ENCODE measurements at places on chromosomes 11 and 22. TPM values are rescaled to one million over a fixed set of nuclear protein-coding genes. Genes with fewer than 3 reads are reported as not detected.

DNA sequence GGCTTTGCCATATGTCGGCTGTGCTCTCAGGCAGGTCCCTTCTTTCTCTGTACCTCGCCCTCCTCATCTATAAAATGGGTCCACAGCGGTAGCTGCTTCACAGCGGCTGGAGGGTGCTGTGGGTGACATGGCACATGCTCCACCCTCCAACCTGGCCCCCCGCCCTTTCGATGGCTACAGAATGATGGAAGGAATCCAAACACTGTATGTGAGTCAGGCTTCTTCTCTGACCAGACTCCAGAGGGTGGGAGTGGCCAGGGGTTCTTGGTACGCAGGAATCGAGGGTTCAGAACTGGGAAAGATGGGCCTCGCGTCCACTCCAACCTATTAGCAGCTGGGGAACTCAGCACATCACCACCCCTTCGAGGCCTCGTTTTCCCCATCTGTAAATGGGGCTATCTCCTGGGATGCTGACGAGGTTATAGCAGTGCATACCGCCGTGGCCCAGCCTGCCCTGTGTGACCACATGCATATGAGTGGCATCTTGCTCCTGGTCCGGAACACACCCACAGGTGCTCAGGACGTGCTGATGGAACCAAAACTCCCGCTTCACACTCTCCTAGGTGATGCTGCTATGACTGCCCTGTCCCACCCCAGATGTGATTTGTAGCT lies 26.4 kb downstream of the MN1 start:
- no peak for DNase-seq

DNA sequence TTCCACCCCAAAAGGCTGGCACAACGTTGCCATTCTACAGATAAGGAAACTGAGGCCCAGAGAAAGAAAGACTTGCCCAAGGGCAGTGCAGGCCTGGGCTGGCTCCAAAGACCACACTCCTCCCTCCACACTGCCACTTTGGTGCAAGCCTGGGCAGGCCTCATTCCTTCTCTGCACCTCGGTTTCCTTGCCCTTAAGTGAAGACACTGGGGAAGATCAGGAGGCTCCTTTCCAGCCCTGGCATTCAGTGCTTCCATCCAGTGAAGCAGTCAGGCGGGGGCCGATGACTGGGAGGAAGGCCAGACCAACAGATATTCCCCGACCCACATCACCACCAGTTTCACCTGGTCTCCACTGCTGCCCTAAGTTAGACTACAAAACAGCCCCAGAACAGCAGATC lies 18.3 kb upstream of the TCF20 start:
- DNase-seq: no peak

- no peak for DNase-seq
These were observed 44.2 kb downstream of the CCDC81 start for GRCh38 chr11:86418917-86419316.

DNA sequence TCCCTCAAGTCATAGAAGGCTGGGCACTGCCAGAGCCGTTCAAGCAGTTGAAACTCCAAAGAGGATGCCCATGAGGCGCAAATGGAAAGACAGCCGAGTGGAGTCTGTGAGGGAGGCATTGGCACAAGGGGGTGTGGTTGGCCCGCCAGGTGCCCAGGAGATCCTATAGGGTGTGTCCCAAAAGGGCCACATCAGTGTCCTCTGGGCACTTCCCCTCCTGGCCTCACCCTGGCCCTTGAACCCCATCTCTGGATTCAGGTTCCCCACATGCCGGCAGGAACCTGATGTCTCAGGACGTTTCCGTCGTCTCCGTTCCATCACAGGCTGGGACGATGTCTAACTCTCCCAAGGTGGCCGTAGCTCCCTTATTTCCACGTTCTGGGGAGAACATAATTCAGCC lies 54.3 kb downstream of the SBF1 start:
- DNase-seq: no peak

DNA sequence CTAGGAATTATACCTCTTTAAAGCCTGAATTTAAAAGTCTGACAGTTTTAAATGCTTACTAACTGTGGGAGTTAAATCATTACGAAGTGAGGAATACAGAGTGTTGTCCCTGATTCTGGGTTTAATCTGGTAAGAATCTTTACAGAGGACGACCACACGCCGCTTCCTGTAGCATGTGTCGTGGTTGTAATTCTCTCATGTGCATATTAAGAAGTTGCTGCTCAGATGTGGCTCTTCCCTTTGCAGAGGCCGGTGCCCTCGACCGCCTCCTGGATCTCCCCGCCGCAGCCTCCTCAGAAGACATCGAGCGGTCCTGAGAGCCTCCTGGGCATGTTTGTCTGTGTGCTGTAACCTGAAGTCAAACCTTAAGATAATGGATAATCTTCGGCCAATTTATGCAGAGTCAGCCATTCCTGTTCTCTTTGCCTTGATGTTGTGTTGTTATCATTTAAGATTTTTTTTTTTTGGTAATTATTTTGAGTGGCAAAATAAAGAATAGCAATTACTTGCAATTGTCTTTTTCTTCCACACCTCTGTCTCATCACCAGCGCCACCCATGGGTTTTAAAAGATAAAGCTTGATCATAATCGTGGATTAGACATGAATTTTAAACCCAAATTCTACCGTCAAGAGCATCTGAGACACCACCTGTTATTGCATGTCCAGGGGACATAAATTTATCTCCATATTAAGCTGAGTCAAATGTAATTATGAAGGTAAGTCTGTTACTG lies 6.5 kb downstream of the GAL start:
- no peak for DNase-seq

DNA sequence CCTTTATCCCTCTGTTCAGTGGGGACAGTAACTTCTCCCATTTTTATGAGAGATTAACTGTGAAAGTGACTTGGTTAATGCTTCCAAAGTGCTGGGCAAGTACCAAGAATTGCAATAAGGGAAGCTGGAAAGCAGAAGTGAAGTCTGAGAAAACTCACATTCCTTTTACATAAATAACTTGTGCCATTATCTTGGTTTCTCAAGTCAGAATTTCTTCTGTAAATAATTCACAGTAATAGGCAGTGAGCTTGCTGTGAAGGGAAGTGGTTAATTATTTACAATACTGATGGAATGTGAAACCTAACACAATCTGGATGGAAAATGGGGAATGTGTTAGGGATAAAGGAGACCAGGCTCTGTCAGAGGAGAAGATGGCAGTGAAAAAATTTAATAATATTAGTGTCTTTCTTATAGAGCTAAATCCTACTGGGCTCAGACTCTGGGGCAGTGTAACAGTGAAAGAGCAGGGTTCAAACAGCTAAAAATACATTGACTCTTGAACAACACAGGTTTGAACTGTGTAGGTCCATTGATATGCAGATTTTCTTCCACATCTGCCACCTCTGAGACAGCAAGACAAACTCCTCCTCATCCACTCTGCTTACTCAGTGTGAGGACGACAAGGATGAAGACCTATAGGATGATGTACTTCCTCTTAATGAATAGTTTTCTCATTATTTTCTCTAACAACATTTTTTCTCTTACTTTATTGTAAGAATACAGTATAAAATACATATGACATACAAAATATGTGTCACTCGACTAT lies 251.5 kb upstream of the ISX start:
- no peak for DNase-seq

- DNase-seq: no peak
These were observed 8.1 kb downstream of the CSF2RB start for GRCh38 chr22:36921309-36922104.

- peak; percentile 12 for DNase-seq
These were observed 1.2 kb downstream of the MUC5B start for GRCh38 chr11:1224111-1224490.

DNA sequence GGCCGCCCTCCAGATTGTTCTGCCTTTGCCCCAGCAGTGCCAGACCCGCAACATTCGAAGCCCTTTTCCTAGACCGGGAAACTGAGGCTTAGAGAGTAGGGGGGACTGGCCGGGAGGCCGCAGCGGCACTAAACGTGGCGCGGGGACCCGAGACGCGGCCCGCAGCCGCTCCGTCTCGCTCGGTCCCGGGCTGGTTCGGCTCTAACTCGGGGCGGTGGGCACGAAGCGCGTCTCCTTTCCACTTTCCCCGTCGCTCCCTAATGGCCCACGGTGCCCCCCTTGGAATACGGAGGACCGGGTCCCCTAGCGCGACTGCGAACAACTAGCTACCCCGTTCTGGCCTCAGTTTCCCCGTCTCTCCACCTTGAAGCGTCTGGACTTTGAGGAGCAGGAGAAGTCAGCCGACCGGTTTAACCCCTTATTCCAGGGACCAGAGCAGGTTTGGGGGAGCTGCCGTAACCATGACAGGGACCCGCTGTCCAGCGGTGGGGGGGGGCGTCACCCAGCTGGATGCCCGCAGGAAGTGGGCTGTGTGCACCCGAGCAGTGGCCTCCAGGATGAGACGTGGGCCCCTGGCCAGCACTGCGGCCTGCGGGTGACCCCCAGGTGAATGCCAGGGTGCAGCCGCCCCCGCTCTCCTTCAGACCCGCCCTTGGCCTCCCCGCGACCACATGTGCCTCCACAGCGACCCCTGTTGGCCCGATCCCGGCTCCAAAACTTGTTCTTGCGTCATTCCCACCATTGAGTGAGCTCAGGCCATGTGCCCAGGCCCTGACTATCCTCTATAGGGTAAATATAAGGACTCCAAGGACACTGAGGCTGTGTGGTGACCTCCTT lies 1.1 kb downstream of the CDC42EP1 start:
- peak; percentile 92 for DNase-seq

- no peak for DNase-seq
These were observed 924.7 kb downstream of the OPCML start for GRCh38 chr11:132607575-132607974.

DNA sequence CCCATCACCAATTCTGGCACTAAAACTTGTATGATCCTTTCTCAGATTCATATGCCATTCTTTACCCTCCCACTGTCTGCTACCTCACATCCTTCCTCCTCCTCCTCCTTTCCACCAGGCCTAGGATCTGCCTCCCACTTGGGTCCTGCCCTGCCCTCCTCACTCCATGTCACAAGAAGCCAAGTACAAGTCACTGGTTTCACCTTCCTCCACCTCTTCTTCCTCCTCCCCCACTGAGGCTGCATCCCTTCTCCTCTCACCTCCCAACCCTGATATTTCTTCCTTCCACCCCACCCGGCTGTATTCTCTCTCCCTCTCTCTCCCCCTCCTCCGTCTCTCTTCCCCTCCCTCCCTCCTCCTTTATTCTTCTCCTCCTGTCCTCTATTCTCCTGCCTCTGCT lies 46.6 kb downstream of the LARGE1 start:
- no peak for DNase-seq

DNA sequence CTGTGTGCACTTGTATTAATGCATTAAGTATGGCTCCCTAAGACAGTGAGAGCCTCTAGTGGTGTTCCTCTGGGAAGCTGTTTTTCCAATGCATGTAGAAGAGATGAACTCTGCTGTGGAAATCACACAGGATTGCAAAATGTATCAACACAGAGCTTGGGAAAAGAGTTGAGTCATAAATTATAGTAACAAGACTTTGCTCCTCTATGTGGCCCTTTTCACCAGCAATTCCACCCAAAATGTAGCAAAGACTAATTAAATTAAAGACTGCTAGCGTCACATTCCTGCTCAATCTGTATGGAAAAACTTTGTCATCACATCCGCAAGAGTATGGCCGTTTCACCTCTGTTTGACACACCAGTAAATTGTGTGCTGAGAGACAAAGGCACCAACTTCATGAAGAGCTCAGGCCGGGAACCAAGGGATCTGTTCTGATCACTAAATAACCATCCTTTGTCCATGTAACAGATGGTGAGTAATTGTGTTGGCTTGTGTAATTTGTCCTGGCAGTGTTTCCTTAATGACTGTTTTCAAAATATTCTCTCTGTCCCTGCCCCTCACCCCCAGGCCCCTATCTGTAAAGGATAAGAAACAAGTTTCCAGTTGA lies 209.2 kb upstream of the SORL1-AS1 start:
- no peak for DNase-seq

DNA sequence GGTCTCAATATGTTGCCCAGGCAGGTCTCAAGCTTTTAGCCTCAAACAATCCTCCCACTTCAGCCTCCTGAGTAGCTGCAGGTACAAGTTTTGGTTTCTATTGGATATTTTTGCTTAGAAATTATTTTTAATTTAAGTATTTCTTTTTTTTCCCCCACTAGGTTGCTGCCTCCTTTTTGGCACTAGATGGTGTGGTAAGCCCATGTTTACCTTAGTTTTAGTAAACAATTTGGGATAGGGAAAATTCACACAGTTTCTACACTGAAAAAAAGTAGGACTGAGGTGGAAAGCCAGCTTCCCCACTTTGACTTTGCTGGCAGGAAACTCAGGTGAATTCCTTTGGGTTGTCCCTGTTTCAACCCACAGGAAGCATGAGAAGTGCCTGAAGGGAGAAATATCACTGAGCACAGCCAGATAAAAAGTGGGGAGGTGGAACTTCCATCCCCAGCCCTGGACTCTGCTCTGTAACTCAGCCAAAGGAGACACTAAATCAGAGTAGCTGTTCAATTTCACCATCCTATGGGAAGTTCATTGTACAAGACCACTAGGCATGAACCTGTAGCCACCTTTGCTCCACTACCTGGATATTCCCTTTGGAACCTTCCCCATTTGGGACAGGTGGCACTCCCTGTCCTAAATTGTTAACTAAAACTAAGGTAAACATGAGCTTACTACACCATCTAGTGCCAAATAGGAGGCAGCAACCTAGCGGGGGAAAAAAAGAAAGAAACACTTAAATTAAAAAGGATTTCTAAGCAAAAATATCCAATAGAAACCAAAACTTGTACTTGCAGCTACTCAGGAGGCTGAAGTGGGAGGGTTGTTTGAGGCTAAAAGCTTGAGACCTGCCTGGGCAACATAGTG lies 154.4 kb upstream of the FAT3 start:
- DNase-seq: no peak

DNA sequence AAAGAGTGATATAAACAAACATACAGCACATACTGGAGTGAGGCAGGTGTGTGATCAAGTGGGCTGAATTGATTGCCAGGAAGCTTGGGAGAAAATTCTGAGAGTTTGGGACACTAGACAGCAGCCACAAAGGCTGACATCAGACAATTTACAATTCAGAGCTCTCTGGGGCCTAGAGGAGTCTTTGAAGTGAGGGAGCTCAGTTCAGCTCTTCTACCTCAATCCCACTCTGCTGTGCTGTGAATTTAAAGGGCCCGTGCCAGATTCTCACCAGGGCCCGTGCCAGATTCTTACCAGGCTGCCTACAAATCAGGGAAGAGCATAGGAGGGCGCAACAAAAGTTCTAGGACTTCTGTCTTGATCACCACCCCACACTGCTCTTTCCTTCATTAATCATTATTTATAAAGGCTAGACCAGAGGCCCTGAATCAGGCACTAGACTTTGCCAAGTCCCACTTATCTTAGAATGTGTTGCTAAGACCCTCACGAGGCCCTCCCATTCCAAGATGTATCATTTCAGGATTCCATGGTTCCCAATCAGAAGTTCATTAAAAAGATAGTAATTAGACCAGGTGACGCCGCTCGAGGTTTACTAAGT lies 112.4 kb downstream of the KIRREL3 start:
- no peak for DNase-seq

- DNase-seq: no peak
These were observed 76.8 kb upstream of the BIRC3 start for GRCh38 chr11:102240502-102240901.

Gene GAL
- total RNA-seq: not detected

Gene BEST1
- 1.7 TPM for total RNA-seq

Gene ZC3H7B
- 26.5 TPM for total RNA-seq

Gene PANX1
- total RNA-seq: 10.4 TPM

Gene SCGB1A1
- not detected for total RNA-seq

Gene TMA7B
- not detected for total RNA-seq

Measured in right lobe of liver (tissue), 6 donors.